ENCODE measurements at places on chromosomes 12 and 14. TPM values are rescaled to one million over a fixed set of nuclear protein-coding genes. Genes with fewer than 3 reads are reported as not detected.

P2RX2 gene
- not detected for total RNA-seq

GUCY2C gene
- not detected for total RNA-seq

PYGL gene
- 44.4 TPM for total RNA-seq

HVCN1 gene
- 10.5 TPM for total RNA-seq

ASCL1 gene
- not detected for total RNA-seq

PIWIL1 gene
- total RNA-seq: not detected

REP15 gene
- total RNA-seq: 1.9 TPM

PFDN5 gene
- 347 TPM for total RNA-seq

GRCh38 chr14:51006781-51007211, 62.5 kb upstream of the PYGL start:
- H3K4me3 ChIP-seq: no peak overlapping the region
- DNase-seq: peak; percentile 46
- H3K27me3 ChIP-seq: no peaks in the 10 kb centered on the region
- no peaks in the 10 kb centered on the region for H3K4me1 ChIP-seq

DNA sequence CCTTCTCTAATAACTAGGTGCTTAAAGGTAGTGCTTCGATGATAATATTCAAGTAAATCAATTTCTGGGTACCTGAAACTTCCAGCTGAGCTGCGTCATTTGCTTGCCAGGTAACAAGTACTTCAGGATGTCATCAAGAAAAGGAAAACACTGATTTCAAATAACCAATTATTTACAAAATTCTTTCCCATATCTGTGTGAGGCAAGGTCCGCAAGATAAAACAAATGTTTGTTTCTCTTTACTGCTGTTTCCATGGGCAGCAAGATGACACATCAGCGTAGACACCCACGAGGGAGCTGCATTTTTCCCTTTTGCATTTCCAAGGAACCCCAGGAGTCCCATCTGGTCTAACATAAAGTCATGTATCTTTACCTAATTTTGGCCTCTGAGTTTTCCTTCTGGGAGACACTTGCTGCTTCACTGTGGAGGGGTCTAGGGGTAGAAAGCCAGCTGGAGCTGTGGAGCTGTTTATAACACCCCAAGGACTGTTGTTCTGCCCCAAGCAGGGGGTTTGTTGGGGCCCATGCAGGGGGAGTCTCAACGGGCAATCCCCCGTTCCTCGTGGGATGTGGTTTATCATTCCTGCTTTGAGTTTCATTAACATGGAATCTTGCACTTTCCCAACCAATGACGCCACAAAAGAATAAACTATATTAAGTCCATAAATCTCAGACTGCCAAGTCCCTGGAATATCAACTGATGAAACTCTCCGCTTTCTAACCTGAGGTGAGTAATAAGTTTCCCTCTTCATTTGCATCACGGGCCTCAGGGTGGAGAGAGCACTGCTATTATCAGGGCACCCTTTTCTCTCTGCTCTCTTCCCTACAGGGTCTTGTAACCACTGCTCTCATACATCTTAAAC, 112.8 kb upstream of the PELI2 start:
- H3K27ac ChIP-seq: peak overlapping the region; percentile 61
- H3K4me3 ChIP-seq: peak overlapping the region; percentile 9
- no peaks in the 10 kb centered on the region for H3K27me3 ChIP-seq

DNA sequence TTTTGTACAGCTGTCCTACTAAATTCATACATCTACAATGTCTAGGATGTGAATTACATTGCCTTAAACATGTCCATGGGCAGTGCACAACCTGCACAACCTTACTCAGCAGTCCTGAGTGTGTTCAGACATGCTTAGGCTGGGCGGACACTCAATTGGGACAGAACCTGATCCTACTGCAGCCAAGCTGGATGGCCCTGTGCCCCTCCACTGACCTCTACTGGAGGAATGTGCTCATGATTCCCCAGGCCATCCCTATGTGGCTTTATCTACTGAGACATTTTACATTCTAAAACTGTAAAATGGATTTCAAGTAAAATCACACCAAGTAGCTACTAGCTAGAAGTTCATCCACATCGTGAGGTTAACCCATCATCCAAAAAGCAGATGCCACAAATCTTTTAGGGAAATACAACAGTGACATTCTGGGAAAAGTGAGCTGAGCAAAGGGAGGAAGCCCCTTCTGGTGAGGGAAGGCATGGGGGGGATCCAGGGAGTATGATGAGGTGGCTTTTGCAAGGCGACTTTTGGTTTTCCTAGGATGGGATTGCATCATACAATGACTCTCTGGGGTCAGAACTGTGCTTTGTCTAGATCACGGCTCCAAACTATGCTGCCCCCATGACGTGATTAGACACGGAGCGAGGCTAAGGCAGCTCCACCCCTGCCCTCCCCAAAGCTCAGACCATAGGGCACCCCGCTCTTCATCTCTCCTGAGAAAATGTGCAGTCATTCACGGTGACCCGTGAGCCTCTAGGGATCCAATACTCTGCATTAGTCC, 911.7 kb upstream of the TMEM132C start:
- H3K4me1 ChIP-seq: no peaks in the 10 kb centered on the region
- no peaks in the 10 kb centered on the region for H3K36me3 ChIP-seq
- DNase-seq: no peak
- H3K27ac ChIP-seq: no peak overlapping the region
- no peak overlapping the region for H3K4me3 ChIP-seq
- H3K27me3 ChIP-seq: no peaks in the 10 kb centered on the region

DNA sequence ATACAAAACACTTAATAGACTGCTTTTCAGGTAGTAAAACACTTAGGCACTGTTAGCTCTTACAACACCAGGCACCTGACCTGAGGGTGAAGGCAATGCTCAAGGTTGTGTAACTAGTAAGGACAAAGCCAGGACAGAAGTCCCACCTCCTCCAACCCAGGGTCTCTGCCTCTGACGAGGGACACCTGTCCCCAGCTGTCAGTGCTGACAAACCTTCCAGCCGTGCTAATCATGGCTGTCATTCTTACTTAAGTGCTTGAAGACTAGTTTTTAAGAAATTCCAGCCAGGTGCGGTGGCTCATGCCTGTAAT, 62.5 kb upstream of the MAX start:
- H3K27me3 ChIP-seq: no peaks in the 10 kb centered on the region
- H3K4me1 ChIP-seq: no peaks in the 10 kb centered on the region
- H3K36me3 ChIP-seq: no peaks in the 10 kb centered on the region
- no peak overlapping the region for H3K4me3 ChIP-seq
- H3K27ac ChIP-seq: no peak overlapping the region
- no peak for DNase-seq

DNA sequence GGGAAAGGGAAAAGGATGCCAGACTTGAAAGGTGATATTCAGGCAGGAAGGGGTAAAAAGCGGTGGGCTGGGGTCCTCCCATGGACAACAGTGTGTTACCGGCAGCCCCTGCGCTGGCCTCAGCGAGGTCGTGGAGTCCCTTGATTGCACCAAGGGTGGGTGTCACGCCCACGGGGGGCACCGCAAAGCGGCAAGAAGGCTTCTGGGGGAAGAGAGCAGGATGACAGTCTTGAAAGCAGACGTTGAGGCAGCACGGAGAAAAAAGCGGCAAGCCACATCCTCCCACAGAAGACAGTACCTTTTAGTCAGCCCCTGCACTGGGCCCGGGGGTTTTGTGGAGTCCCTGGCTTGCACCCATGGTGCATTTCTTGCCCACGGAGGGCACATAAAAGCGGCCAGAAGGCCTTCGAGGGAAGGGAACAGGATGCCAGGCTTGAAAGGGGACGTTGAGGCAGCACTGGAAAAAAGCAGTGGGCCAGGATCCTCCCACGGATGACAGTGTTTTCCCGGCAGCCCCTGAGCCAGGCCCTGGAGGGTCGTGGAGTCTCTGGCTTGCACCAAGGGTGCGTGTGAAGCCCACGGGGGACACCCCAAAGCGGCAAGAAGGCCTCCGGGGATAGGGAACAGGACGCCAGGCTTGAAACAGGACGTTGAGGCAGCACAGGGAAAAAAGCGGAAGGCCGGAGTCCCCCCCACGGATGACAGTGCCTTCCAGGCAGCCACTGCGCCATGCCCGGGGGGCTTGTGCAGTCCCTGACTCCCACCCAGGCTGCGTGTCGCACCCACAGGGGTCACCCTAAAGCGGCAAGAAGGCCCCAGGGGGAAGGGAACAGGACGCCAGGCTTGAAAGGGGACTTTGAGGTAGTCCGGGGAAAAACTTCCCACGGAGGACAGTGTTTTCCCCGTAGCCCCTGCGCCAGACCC, 162.2 kb upstream of the ALG10B start:
- no peak for DNase-seq
- no peaks in the 10 kb centered on the region for H3K27me3 ChIP-seq
- H3K27ac ChIP-seq: no peak overlapping the region
- no peaks in the 10 kb centered on the region for H3K36me3 ChIP-seq

GRCh38 chr14:35079742-35080141, 33.7 kb downstream of the FAM177A1 start:
- no peak overlapping the region for H3K4me3 ChIP-seq
- no peak for DNase-seq
- no peaks in the 10 kb centered on the region for H3K4me1 ChIP-seq
- H3K27ac ChIP-seq: no peak overlapping the region

DNA sequence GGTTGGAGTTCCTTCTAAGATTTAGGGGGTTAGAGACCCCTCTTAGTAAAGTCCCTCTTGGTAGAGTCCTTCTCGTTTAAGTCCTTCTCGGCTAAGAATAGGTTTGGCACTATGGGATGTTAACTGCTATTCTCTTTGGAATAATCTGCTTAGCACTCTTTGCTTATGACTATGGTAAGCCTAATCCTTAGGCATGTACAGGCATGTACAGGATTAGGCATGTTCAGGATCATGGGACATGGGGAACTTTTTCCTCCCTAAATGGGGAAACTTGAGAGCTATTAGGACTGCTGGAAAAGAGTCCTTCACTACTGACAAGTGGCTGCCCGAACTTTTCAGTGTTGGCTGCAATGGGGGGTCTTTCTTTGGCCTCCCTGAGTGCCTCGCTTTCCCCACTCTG, 193.3 kb downstream of the TMEM117 start:
- DNase-seq: no peak
- H3K27me3 ChIP-seq: no peaks in the 10 kb centered on the region
- H3K4me3 ChIP-seq: no peak overlapping the region
- no peaks in the 10 kb centered on the region for H3K4me1 ChIP-seq
- H3K36me3 ChIP-seq: no peaks in the 10 kb centered on the region

- H3K27ac ChIP-seq: no peak overlapping the region
- H3K4me3 ChIP-seq: no peak overlapping the region
- no peaks in the 10 kb centered on the region for H3K27me3 ChIP-seq
- H3K36me3 ChIP-seq: no peaks in the 10 kb centered on the region
- no peaks in the 10 kb centered on the region for H3K4me1 ChIP-seq
Observed at GRCh38 chr12:125098676-125099408, 33.6 kb downstream of the AACS start.

GRCh38 chr14:39768589-39768988, 336.4 kb upstream of the FBXO33 start:
- no peaks in the 10 kb centered on the region for H3K4me1 ChIP-seq
- H3K27ac ChIP-seq: no peak overlapping the region
- DNase-seq: no peak
- no peaks in the 10 kb centered on the region for H3K27me3 ChIP-seq
- no peaks in the 10 kb centered on the region for H3K36me3 ChIP-seq
- no peak overlapping the region for H3K4me3 ChIP-seq

- DNase-seq: no peak
- no peaks in the 10 kb centered on the region for H3K36me3 ChIP-seq
- H3K4me3 ChIP-seq: no peak overlapping the region
- no peak overlapping the region for H3K27ac ChIP-seq
Observed at GRCh38 chr14:85131226-85131922, 398.6 kb upstream of the FLRT2 start.

- H3K27ac ChIP-seq: no peak overlapping the region
- H3K4me3 ChIP-seq: no peak overlapping the region
- no peaks in the 10 kb centered on the region for H3K27me3 ChIP-seq
- H3K36me3 ChIP-seq: no peaks in the 10 kb centered on the region
- H3K4me1 ChIP-seq: no peaks in the 10 kb centered on the region
Observed at GRCh38 chr12:89547101-89547500, 21.3 kb upstream of the POC1B start.

DNA sequence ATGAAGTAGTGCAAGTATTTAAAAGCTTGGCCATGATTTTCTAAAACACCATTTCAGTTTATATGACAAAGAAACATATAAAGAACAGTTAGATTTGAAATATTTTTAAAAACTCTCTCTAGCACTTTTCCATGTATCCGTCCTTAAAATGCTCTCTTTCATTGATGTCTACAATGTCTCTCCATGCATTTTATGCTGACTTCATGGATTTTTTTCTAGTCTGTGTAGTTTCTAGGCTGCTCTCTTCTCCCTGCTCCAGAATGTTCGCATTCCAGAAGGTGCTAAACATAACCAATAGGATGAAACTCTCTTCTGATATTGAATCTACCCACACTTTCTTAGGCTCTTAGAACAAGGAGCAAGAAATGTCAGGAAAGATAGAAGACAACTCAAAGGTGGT, 124.8 kb downstream of the PLCZ1 start:
- no peak overlapping the region for H3K4me3 ChIP-seq
- H3K27me3 ChIP-seq: no peaks in the 10 kb centered on the region
- H3K27ac ChIP-seq: no peak overlapping the region
- H3K36me3 ChIP-seq: no peaks in the 10 kb centered on the region

- H3K27me3 ChIP-seq: no peaks in the 10 kb centered on the region
- H3K4me1 ChIP-seq: no peaks in the 10 kb centered on the region
- DNase-seq: no peak
- H3K27ac ChIP-seq: no peak overlapping the region
Observed at GRCh38 chr12:32305163-32305562, 94.2 kb upstream of the FGD4 start.

- no peak overlapping the region for H3K4me3 ChIP-seq
- H3K4me1 ChIP-seq: no peaks in the 10 kb centered on the region
Observed at GRCh38 chr14:61334197-61334701, 12.9 kb downstream of the PRKCH start.

DNA sequence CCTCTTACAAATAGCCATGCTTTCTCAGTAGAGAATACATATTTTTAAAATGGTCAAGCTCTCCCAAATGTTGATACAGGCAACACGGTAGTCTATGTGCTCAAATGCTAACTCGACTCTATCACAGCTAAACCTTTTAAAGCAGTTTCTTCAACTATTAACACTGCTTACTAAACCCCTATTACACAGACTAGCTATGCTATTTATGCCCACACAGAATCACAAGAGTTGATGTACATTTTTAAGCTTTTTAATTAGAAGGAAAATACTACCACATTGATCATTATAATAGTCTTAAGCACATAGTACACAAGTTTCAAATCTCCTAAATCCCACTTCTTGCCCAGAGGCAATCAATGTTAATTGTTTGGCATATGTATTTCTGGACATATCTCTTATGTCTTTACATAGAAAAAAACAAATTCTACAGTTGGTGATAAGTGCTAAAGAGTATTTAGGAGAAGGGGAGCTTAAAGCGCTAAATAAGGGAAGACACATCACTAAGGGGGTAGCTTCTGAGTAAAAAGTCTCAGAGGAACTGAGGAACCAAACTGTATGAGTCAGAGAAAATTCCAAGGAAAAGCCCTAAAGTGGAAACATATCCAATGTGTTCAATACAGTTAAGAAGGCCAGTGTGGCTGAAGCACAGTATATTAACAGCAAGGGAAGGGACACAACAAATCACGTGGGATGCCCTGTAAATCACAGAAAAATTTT, 13.7 kb downstream of the HNRNPC start:
- no peak overlapping the region for H3K4me3 ChIP-seq
- H3K4me1 ChIP-seq: peaks cover 12% of the 10 kb centered on the region
- no peaks in the 10 kb centered on the region for H3K36me3 ChIP-seq
- H3K27me3 ChIP-seq: no peaks in the 10 kb centered on the region
- H3K27ac ChIP-seq: no peak overlapping the region

GRCh38 chr12:79183003-79183402, 318.4 kb downstream of the SYT1 start:
- H3K36me3 ChIP-seq: no peaks in the 10 kb centered on the region
- H3K27ac ChIP-seq: no peak overlapping the region
- H3K4me3 ChIP-seq: no peak overlapping the region
- H3K27me3 ChIP-seq: no peaks in the 10 kb centered on the region
- no peak for DNase-seq
- H3K4me1 ChIP-seq: no peaks in the 10 kb centered on the region

GRCh38 chr12:34390846-34391700, 368.8 kb downstream of the ALG10 start:
- H3K27ac ChIP-seq: no peak overlapping the region
- H3K4me3 ChIP-seq: no peak overlapping the region
- H3K4me1 ChIP-seq: no peaks in the 10 kb centered on the region
- H3K36me3 ChIP-seq: no peaks in the 10 kb centered on the region

Data from uterus (tissue), 4 donors.